A673 (cell line): ENCODE measurements at places on chromosomes 1 and 21. TPM values are rescaled to one million over a fixed set of nuclear protein-coding genes. Genes with fewer than 3 reads are reported as not detected.

Gene DENND2D
- total RNA-seq, result not detected in 2 replicates

Gene PLCH2
- total RNA-seq, result 0.13 TPM in 1 of 2 replicates, not detected in the other

Gene PPIAL4G
- total RNA-seq, result not detected in 2 replicates

Gene RAB3B
- total RNA-seq, result 25.5 and 27.2 TPM in 2 replicates

Gene LCE2C
- total RNA-seq, result not detected in 2 replicates

GRCh38 chr1:157311730-157312081 lies 173.5 kb upstream of the ETV3 start:
- H3K27me3 ChIP-seq, result peaks cover 48% of the 10 kb centered on the region
- H3K27ac ChIP-seq, result no peak overlapping the region
- H3K36me3 ChIP-seq, result no peaks in the 10 kb centered on the region
- no peak for DNase-seq
- H3K4me1 ChIP-seq, result no peaks in the 10 kb centered on the region

GRCh38 chr1:236247286-236247685 lies 34.5 kb downstream of the ERO1B start:
- no peak overlapping the region for H3K4me3 ChIP-seq
- no peaks in the 10 kb centered on the region for H3K4me1 ChIP-seq
- H3K27ac ChIP-seq, result no peak overlapping the region
- DNase-seq, result no peak

DNA sequence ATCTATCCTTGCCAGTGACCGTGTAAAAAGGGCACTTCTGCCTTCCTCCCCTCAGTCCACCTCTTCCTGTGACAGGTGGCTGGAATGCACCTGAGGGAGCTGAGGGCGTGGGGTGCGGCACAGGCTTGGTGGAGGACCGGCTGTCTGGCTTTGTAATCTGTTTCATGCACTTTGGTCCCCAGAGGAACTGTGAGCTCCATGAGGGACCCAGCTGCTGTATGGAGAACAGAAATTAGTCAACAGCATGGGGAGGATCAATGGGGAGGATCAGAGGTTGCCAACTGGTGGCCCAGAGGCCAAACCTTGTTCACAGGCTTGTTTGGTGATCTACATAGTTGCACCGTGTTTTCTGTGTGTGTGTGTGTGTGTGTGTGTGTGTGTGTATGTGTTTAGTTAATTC lies 19.0 kb upstream of the LUZP1 start:
- no peak for DNase-seq
- H3K4me1 ChIP-seq, result no peaks in the 10 kb centered on the region
- no peaks in the 10 kb centered on the region for H3K27me3 ChIP-seq
- no peaks in the 10 kb centered on the region for H3K36me3 ChIP-seq
